ENCODE measurements at places on chromosomes 7 and 10. TPM values are rescaled to one million over a fixed set of nuclear protein-coding genes. Genes with fewer than 3 reads are reported as not detected.

GRCh38 chr10:78828647-78829539 lies 239.9 kb upstream of the ZMIZ1 start:
- no peak for DNase-seq

HPSE2 gene
- 2.5 TPM for total RNA-seq

DNA sequence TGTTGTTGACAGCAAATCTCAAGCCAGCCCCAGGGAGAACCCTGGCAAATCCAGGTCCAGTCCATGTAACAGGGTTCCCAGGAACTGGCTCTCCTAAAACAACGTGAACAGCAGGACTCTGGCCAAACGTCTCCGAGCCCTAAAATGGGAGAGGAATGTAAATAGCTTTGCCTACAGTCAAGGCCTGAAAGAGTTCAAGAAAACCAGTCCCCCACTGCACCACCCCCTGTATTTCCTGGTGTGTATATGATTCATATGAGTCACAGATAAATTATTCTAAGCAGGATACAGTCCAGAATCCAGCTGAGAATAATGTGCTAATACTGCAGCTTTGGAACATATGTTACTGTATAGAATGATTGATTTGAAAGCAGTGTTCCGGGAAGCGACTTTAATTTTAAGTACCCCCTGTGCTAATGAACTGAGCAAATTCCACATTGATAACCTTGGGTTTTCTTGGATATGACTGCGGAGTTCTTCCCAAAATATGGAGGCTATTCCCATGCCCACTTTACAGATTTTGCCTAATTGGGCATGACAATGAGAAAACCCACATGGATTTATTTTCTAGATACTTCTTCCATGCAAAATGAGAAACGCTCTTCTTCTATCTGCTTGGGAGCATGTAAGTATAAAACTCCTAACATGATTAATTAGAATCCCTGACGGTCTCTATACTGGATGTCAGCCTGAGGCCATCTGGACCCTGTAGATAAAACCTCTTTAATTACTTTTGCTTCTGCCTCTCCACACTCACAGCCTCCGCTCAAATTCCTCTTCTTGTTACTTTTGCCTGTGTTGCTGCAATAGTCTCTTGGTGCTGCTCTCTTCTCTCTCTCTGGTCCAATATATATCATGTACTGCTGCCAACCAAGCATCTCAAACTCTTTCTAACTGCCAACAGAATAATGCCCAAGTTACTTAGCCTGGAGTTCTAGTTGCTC lies 50.2 kb downstream of the LAMB4 start:
- no peak for DNase-seq

GPER1 gene
- total RNA-seq: 2.4 TPM

PNLIP gene
- not detected for total RNA-seq

GRCh38 chr7:88092676-88092999 lies 127.2 kb downstream of the SRI start:
- no peak for DNase-seq
